ENCODE measurements at places on chromosomes 1 and 21.

DNA sequence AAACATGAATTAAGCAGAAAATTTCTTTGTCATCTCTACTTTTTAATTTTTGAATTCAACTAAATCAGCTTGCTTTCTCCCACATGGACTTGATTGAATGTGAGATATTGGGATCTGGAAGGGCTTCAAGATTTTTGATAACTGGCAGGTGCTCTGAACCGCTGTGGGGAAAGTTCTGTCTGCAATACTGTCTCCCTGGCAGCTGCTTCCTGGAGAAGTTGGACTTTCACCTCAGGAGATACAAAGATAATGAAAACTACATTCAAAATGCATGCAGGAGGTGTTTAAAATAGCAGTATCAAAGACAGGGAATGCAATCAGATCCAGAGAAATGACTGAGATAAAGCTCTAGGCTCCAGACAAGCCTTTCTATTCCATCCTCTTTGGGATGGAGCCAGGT is 338.3 kb downstream of the NEGR1 start:
- DNase-seq, result no peak

GRCh38 chr1:17081439-17081838 is 27.6 kb upstream of the SDHB start:
- DNase-seq, result no peak

DNA sequence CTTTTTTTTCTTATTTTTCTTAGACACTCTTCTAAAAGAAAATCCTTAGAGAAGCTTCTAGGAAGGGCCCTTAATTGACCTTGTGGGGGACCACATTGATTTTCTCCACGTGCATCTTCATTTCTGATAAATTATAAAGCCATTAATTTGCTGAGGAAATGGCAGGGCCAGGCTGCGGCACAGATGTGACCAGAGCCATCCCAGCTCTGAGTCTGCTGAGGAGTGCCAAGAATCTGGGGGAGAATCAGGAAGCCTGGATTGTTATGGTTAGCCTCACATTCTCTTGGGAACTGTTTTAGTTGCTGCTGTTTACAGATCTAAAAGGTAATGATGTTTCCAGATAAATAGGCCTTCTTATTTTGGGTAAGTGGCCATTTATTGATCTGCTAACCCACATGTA is 16.2 kb downstream of the PROX1 start:
- DNase-seq, result no peak

GRCh38 chr1:23577056-23578004 is 18.0 kb upstream of the ID3 start:
- DNase-seq, result no peak

- no peak for DNase-seq
These were observed 82.8 kb downstream of the GLIS1 start for GRCh38 chr1:53655931-53656746.

DNA sequence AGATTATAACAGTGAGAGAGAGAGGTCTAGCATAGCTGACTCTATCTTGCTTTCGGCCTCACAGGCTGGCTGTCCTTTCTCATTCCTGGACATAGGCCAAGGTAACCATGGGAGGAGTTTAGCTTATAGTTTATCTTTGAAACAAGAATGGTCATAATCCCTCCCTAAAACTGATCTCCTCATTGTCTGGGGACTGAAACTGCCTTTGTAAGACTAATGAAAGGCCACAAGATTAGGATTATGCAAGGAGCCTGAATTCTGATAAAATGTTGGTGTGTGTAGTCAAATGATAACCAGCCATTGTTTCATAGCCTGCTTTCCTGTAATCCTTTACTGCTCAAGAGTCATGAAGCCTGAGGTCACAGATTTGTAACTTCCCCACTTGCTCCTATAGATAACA is 131.9 kb upstream of the LYPLAL1 start:
- DNase-seq, result no peak

DNA sequence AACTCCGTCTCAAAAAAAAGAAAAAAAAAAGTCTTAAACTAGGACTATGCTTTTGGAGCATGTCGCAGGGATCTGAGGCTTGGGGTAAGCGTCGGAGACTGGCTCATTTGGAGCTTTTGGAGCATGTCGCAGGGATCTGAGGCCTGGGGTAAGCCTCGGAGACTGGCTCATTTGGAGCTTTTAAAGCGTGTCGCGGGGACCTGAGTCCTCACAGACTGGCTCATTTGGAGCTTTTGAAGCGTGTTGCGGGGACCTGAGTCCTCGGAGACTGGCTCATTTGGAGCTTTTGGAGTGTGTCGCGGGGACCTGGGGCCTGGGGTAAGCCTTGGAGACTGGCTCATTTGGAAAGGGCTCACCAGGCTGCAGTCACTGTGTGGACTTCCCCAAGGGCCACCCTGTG is 13.6 kb upstream of the TSPEAR start:
- no peak for DNase-seq

GRCh38 chr1:87338566-87338965 is 9.9 kb downstream of the LMO4 start:
- no peak for DNase-seq

DNA sequence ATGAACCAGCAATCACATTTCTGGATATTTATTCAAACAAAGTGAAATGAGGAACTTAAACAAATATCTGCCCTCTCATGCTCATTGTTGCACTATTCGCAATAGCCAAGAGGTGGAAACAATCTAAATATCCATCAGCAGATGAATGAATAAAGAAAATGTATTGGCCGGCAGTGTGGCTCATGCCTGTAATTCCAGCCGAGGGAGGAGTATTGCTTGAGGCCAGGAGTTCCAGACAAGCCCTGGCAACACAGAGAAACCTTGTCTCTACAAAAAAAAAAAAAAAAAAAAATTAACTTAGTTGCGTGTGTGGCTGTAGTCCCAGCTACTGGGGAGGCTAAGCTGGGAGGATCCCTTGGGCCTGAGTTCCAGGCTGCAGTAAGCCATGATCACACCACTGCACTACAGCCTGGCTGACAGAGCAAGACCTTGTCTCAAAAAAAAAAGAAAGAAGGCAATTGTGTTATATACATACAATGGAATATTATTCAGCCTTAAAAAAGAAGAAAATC is 191.4 kb downstream of the AKT3 start:
- no peak for DNase-seq

GRCh38 chr1:229264487-229264886 is 6.4 kb upstream of the RAB4A start:
- no peak for DNase-seq

DNA sequence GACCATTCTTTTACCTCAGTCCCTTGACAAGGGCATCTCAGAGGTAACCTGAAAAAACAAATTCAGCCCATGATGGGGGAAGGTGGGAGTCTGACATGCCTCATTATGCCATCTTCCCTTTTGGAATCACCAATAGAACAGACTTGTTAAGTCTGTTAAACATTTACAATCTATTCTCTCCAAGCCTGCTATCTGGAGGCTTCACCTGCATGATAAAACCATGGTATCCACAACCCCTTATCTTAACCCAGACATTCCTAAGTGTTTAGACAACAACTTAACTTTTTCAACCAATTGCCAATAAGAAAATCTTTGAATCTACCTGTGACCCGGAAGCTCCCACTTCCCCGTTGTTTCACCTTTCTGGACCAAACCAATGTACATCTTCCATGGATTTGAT is 233.0 kb upstream of the CACYBP start:
- DNase-seq, result no peak

- DNase-seq, result no peak
These were observed 5.9 kb downstream of the AGO3 start for GRCh38 chr1:35936838-35937237.

GRCh38 chr1:56477164-56478111 is 101.9 kb downstream of the PLPP3 start:
- peak; percentile 24 for DNase-seq

DNA sequence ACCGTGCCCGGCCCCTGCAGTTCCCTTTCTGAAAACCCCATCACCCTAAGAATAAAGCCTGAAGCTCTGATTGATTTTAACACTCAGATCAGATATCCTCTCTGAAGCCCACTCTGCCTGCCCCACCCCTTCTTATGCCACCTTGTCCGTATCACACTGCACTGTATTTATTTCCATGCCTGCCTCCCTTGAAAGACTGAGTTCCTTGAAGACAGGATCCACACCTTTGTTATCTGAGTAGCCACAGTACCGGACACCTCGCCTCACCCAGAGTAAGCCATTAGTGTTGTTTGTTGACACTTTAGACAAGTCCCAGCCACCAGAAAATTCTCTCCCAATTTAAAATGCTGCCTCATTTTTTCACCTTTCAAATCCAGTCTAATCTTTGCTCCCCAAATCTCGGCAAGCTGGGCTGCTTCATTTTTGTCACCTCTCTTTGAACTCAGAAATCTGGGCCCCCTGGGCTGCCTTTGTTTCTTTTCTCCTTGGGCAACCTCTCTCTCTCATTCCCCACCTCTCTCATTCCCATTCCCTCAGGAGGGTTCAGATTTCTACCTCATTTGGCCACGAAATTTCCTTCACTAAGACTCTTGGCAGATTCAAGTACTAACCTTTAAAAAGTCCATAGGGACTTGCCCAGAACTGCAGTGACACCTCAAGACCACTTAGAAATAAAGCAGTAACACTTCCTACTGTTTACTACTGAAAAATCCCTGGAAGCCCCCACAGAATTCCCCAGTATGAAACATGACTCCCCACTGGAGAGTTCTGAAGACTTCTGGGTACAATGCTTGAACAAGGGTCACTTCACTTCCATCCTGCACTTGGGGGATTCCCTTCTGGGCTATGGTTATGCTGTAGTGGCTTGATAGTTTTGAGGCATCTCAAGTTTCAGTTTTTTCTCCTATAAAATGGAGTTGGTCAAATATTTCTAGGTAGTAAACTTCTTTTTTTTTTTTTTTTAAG is 8.7 kb upstream of the PPP1R15B start:
- no peak for DNase-seq

GRCh38 chr1:162212713-162213112 is 143.2 kb downstream of the NOS1AP start:
- no peak for DNase-seq

DNA sequence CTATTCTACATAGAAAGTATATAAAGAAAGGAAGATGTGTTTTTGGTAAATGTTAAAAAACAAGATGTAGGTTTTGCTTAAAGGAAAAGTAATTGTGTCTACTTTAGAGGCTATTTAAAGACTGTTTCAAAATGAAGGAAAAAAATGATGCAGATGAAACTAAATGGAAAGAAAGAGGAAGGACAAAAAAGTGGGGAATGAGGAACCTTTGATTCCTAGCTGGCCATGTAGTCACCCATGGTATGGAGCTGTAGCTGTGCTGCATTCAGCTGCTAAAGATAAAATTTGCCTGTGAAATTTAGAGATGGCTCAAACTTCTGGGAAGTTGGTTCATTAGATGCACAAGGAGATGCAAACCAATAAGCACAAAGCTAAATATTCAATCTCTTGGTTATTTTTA is 86.8 kb upstream of the SERBP1 start:
- no peak for DNase-seq

DNA sequence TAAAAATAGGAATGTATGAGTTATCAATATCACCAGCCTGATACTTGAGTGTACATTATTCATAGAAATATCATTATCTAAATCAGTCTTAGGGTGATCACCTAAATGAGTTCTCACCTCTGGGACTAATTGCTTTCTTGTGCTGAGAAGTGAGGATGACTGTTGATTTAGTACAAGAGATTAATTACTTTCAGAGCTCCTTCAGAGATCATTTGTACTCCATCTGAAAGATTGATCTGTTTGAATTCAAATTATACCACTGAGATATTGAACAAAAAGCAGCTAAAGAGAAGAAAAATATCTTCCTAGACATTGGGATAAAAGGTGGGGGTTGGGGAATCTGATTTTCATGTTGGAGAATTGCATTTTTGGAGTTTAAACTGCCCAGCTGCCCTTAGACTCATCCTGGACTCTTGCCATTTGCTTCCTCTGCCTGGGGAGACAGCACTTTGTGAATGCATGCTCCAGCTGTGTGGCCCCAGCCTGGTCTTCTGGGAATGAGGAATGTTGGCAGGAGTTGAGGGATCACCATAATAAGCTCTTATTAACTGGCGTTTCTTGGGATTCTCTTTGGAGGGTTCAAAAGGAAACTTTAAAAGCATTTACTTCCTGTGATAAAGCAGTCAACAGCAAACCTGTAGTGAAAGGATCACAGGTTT is 19.7 kb upstream of the PGBD2 start:
- no peak for DNase-seq

DNA sequence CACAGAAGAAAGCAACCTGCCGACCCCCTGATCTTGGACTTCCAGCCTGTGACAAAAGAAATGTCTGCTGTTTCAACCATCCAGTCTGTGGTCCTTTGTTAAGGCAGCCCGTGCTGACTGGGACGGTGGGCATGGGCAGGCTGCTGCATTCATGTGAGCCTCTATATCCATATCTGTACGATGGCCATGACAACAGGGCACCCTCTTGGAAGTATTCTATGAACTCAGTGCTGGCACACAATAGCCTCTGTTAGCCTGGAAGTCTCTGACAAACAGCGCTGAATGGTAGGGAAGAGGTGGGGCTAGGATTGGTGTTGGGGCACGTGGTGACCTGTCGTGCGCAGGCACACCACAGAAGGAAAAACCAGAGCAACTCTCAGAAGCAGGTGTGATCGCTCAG is 30.4 kb downstream of the SPATA21 start:
- DNase-seq, result no peak

GRCh38 chr21:14064296-14064645 is 146.5 kb downstream of the LIPI start:
- no peak for DNase-seq

GRCh38 chr1:224458996-224459395 is 24.4 kb upstream of the WDR26 start:
- no peak for DNase-seq

DNA sequence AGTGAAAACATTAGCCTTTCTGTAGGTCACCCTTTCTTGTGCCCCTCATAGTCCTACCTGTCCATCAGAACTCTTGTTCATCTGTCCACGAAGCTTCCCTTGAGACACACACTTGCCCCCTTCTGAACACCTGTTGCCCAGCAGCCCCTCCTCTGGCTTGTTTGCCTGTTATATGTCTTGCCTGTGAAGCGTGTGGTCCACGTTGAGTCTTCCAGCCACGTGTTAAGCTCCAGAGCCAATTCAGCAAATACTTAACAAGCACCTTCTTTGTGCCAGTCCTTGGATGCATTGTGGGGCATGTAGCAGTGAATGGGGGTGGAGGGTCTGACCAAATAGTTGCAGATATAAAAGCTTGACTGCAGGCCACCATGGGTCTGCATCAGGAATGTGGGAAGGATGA is 66.6 kb downstream of the MAN1C1 start:
- DNase-seq, result no peak

- peak; percentile 58 for DNase-seq
These were observed 23.4 kb upstream of the TSPAN2 start for GRCh38 chr1:115112496-115113375.

GRCh38 chr1:233252441-233252840 is 43.1 kb downstream of the PCNX2 start:
- DNase-seq, result no peak

- no peak for DNase-seq
These were observed 2.6 kb downstream of the TXNIP start for GRCh38 chr1:145993618-145994390.

- no peak for DNase-seq
These were observed 34.0 kb downstream of the FH start for GRCh38 chr1:241485554-241485992.

DNA sequence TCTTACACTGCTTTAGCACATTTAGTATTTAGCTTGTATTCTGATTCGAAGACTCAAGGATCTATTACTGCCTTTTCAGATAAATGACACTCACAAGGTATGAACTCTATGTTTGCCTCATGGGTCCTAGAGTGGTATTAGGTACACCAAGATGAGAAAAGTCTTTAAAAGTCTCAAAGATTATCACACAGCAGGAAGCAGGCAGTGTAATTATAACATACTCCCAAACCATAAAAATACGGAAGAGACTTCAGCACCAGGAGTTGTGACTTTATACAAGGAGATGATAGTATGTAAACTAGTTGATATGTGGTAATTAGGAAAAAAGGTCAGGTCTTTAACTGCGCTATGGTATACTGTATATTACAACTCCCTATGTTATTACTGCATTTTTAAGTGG is 11.2 kb upstream of the RCSD1 start:
- DNase-seq, result no peak

- DNase-seq, result no peak
These were observed 23.7 kb downstream of the NKAIN1 start for GRCh38 chr1:31216016-31216415.
